Subcutaneous adipose tissue (tissue), 4 donors: ENCODE measurements at places on chromosomes 7 and 10. TPM values are rescaled to one million over a fixed set of nuclear protein-coding genes. Genes with fewer than 3 reads are reported as not detected.

MMD2 gene
- total RNA-seq: not detected

CUZD1 gene
- total RNA-seq: not detected

ASZ1 gene
- not detected for total RNA-seq

SAP25 gene
- total RNA-seq: 0.66 TPM

IL2RA gene
- total RNA-seq: 0.34 TPM

SHH gene
- total RNA-seq: not detected

LLCFC1 gene
- total RNA-seq: not detected
